ENCODE measurements at places on chromosomes 7 and 10. TPM values are rescaled to one million over a fixed set of nuclear protein-coding genes. Genes with fewer than 3 reads are reported as not detected.

DNA sequence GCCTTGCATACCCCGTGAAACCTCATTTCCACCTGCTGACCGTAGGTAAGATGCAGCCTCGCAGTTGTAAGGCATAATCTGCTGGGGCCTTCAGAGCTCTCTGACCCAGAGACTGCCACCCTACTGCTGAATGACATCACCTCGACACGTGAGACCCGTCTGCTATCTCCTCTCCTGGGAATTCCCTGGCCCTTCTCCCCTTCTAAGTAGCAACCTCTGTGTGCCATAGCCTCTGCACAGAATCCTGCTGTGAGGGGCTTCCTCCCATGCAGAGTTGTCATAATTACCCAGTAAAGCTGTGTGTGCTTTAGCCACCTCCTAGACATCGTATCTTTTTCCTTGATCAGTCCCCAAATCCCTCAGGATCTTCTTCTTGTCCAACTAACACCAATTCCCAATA is 106.7 kb downstream of the CACNB2 start:
- H3K4me3 ChIP-seq, result no peak overlapping the region
- no peak for DNase-seq
- H3K27ac ChIP-seq, result no peak overlapping the region
- no peaks in the 10 kb centered on the region for H3K4me1 ChIP-seq
- H3K27me3 ChIP-seq, result no peaks in the 10 kb centered on the region

GRCh38 chr10:9450801-9451200 is 1396.3 kb downstream of the GATA3 start:
- no peak overlapping the region for H3K27ac ChIP-seq
- no peak for DNase-seq
- no peaks in the 10 kb centered on the region for H3K27me3 ChIP-seq
- H3K4me3 ChIP-seq, result no peak overlapping the region
- no peaks in the 10 kb centered on the region for H3K4me1 ChIP-seq

DNA sequence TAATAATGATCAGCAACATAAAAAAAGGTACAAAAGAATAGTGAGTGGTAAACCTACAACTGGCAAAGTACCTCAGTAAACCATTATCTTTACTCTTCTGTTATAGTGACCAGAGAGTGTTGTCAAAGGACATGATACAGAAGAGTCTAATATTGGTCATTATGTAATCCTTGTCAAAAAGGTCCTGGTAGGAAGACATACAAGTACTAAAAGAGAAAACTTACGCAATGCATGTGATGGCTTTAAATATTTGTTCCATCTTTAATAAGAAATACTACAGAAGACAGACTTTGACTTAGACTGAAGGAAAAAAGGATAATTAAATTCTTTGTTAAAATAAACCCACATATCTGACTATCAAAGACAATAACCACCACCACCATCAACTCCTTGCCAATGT is 6.5 kb downstream of the DOCK4 start:
- no peak overlapping the region for H3K4me3 ChIP-seq
- H3K4me1 ChIP-seq, result peaks cover 74% of the 10 kb centered on the region
- no peaks in the 10 kb centered on the region for H3K27me3 ChIP-seq
- no peak overlapping the region for H3K27ac ChIP-seq

GRCh38 chr7:101620991-101621390 is 8.1 kb downstream of the MYL10 start:
- H3K27me3 ChIP-seq, result peaks cover 4% of the 10 kb centered on the region
- DNase-seq, result no peak
- no peak overlapping the region for H3K4me3 ChIP-seq
- H3K27ac ChIP-seq, result no peak overlapping the region

GRCh38 chr10:16975188-16975587 is 154.4 kb downstream of the CUBN start:
- no peak overlapping the region for H3K27ac ChIP-seq
- DNase-seq, result no peak
- no peaks in the 10 kb centered on the region for H3K27me3 ChIP-seq
- H3K4me3 ChIP-seq, result no peak overlapping the region
- no peaks in the 10 kb centered on the region for H3K36me3 ChIP-seq
- H3K4me1 ChIP-seq, result no peaks in the 10 kb centered on the region

DNA sequence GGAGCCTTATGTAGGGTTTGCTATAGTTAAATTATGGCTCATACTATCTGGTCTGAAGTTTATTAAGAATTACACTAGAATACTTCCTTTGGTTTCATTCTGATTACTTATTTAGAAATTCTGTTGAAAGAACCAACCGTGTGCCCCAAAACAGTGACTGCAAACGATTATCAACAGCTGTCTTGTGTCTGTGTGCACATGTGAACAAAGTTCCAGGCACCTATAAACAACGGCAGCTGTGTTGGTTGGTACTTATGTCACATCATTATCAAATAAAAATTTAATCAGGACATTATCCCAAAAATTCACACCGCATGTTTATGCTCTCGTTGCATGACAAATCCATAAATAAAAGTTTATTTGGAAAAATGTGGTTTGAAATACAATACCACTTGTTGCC is 80.6 kb downstream of the USP6NL start:
- no peaks in the 10 kb centered on the region for H3K27me3 ChIP-seq
- H3K36me3 ChIP-seq, result no peaks in the 10 kb centered on the region

DNA sequence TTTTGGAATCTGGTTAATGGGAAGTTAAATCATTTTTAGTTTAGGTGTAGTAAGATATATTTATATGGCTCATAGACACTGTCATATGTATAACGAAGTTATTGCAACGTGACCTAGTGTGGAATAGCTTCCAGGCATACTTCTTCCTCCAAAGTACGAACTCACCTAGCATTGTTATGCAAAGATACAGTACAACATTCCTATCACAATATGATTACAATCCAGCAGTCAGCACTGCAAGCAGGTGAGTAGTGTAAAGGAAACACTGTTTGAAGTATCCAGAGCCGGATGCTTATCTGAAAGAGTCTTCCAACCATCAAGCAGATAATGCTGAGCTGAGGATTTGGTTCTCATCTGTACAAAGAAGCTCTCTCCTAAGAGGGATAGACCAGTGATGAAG is 754.4 kb upstream of the IGFBP3 start:
- H3K27me3 ChIP-seq, result no peaks in the 10 kb centered on the region
- DNase-seq, result no peak

GRCh38 chr10:33201971-33202370 is 132.5 kb downstream of the NRP1 start:
- no peak overlapping the region for H3K4me3 ChIP-seq
- DNase-seq, result no peak
- H3K27me3 ChIP-seq, result no peaks in the 10 kb centered on the region
- peaks cover 34% of the 10 kb centered on the region for H3K4me1 ChIP-seq
- peaks cover 2% of the 10 kb centered on the region for H3K36me3 ChIP-seq

DNA sequence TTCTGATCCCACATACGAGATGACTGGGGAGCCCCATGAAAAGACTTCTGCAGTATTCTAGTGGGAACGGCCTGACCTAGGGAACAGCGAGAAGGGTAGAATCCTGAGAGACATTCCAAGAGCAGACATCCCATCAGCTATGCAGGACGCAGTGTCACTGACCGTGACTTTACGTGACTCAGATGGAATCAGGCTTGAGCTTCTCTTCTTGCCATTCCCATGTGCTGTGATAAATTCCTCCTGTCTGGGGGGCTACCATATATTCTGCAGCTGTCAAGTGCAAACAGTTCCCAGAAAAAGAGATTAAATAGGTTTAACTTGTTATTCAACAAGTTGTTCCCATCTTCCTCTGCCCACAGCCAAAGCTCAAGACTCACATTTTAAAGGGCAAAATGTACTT is 73.1 kb upstream of the PDE1C start:
- H3K27me3 ChIP-seq, result no peaks in the 10 kb centered on the region
- no peaks in the 10 kb centered on the region for H3K36me3 ChIP-seq
- H3K4me3 ChIP-seq, result no peak overlapping the region
- H3K27ac ChIP-seq, result no peak overlapping the region
- no peak for DNase-seq

- no peak for DNase-seq
- H3K27me3 ChIP-seq, result no peaks in the 10 kb centered on the region
Observed at GRCh38 chr10:976316-976715, 11.9 kb upstream of the GTPBP4 start.

DNA sequence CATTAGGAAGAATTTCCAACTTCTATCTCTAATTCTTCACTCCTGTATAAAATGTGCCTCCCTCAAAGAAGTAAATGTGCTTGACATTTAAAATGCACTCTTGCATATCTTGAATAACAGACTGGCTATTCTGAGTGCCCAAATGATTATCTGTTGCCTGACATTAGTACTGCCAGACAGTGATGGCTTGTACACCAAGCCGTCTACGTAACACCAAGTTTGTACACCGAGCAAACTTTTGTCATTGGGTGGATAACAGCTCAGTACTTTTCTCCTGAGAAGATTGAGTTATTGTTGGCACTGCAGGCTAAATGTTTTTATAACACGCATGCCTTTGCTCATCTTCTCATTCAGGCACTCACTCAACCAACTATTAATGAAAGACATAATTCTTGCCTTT is 137.2 kb downstream of the DOCK4 start:
- no peaks in the 10 kb centered on the region for H3K36me3 ChIP-seq
- no peak overlapping the region for H3K4me3 ChIP-seq
- H3K4me1 ChIP-seq, result peaks cover 43% of the 10 kb centered on the region
- no peak overlapping the region for H3K27ac ChIP-seq
- DNase-seq, result no peak

DNA sequence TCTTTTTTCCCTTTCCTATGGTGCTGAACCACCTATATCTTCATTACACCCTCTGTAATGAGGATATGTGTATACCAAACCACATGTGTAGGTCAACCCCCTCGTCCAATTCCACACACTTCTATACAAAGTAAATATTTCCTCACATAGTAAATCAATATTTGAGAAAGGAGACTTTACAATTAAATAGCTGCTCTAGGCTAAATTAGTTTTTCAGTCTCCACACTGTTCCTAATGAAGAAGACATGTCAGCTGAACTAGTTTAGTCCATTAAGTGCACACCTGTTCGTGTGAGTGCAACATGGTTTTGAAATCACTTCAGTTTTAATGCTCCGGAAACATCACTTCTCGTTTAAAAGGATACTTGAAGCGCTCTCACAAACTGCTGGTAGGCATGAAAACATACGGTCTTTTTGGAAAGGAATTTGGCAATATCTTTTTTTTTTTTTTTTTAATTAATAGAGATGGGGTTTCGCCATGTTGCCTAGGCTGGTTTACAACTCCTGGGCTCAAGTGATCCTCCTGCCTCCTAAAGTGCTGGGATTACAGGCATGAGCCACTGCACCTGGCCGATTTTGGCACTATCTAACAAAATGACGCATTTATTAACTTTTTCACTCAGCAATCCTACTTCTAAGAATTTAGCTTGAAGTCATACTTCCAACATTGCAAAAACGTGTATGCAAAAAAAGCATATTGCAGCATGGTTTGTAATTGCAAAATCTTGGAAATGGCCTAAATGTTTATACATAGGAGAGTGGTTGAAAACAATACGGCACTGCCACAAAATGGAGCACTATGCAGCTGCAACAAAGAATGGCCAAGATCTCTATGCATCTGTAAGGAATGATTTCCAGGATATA is 2.1 kb upstream of the XRCC2 start:
- no peaks in the 10 kb centered on the region for H3K27me3 ChIP-seq
- no peaks in the 10 kb centered on the region for H3K36me3 ChIP-seq
- H3K4me1 ChIP-seq, result peaks cover 37% of the 10 kb centered on the region
- H3K4me3 ChIP-seq, result no peak overlapping the region
- no peak for DNase-seq

DNA sequence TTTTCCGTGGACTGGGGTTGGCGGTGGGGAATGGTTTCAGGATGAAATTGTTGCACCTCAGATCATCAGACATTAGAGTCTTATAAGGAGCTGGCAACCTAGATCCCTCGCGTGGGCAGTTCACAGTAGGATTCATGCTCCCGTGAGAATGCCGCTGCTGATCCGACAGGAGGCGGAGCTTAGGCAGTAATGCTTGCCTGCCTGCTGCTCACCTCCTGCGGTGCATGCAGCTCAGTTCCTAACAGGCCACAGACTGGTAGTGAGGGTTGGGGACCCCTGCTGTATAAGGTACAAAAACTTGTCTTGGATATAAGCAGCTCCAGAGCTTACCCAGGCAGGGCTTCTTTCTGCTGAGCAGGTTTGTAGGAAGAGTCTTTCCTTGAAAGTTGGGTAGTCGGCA is 53.9 kb downstream of the SHH start:
- H3K36me3 ChIP-seq, result peaks cover 16% of the 10 kb centered on the region
- H3K4me3 ChIP-seq, result no peak overlapping the region
- H3K27me3 ChIP-seq, result no peaks in the 10 kb centered on the region
- no peak for DNase-seq
- H3K27ac ChIP-seq, result no peak overlapping the region
- no peaks in the 10 kb centered on the region for H3K4me1 ChIP-seq

GRCh38 chr7:1906087-1906830 is 236.2 kb downstream of the ELFN1 start:
- no peak overlapping the region for H3K4me3 ChIP-seq
- H3K4me1 ChIP-seq, result no peaks in the 10 kb centered on the region
- DNase-seq, result no peak

DNA sequence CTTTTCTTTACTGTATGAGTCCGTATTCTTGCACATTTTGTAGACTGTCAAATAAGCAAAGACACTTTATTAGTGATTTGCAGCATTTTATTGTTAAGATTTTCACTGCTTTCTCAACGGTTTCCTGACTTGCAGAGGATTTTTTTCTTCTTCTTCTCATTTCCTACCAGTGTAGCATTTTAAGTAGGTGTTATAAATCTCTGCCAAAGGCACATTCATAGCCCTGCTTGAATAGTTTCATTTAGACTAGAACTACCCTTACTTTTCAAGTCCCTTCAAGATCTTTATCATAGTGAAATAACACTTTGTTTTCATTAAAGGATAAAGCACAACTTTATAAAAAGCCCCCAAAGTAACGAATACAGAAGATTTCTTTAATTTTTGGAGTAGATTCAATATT is 271.4 kb downstream of the TSPAN12 start:
- H3K4me1 ChIP-seq, result no peaks in the 10 kb centered on the region
- H3K36me3 ChIP-seq, result no peaks in the 10 kb centered on the region
- H3K27me3 ChIP-seq, result no peaks in the 10 kb centered on the region
- H3K27ac ChIP-seq, result no peak overlapping the region
- no peak overlapping the region for H3K4me3 ChIP-seq

NEBL gene
- total RNA-seq, result not detected

DRGX gene
- total RNA-seq, result not detected

CPA1 gene
- total RNA-seq, result 0.20 TPM

SYCE1 gene
- total RNA-seq, result not detected

AKR1B15 gene
- total RNA-seq, result 1.2 TPM

ITGA8 gene
- total RNA-seq, result not detected

HACD1 gene
- 47.6 TPM for total RNA-seq

AKR1C8 gene
- not detected for total RNA-seq
